ENCODE measurements at places on chromosomes 1 and 21.

- no peak for DNase-seq
Measured at GRCh38 chr1:233859446-233859845, 45.0 kb upstream of the SLC35F3 start.

GRCh38 chr1:218467101-218468072 is 122.3 kb downstream of the TGFB2 start:
- DNase-seq: no peak

GRCh38 chr1:64320007-64320406 is 116.6 kb downstream of the UBE2U start:
- no peak for DNase-seq

GRCh38 chr1:205319081-205320018 is 2.2 kb downstream of the NUAK2 start:
- peak; percentile 69 for DNase-seq

GRCh38 chr21:42846221-42846620 is 33.1 kb downstream of the WDR4 start:
- DNase-seq: peak; percentile 46

DNA sequence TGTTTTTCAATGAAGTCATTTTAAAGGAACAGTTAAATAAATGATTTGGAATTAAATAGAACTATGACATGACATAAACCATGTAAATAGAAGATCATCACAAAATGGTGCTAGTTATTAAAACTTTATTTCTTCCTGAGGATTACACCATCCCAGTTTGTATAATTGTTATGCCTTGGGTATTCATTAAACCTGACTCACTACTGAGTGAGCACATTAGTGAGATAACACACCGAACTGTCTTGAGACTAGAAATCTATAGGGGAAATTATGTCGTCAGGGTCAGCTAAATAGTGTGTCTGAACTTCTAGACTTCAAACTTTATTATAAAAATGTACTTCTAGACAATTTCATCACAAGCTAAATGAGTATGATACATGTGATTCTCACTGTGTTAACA is 189.4 kb downstream of the NCAM2 start:
- no peak for DNase-seq

GRCh38 chr1:152517237-152517811 is 3.0 kb downstream of the CRCT1 start:
- DNase-seq: no peak

- DNase-seq: no peak
Measured at GRCh38 chr1:201190624-201191051, at the start of gene IGFN1. TSS of gene IGFN1 (plus strand) at chr1:201190824. CDS start at chr1:201193294, 2,470 bp downstream.
